ENCODE measurements at places on chromosomes 6 and 20.

DNA sequence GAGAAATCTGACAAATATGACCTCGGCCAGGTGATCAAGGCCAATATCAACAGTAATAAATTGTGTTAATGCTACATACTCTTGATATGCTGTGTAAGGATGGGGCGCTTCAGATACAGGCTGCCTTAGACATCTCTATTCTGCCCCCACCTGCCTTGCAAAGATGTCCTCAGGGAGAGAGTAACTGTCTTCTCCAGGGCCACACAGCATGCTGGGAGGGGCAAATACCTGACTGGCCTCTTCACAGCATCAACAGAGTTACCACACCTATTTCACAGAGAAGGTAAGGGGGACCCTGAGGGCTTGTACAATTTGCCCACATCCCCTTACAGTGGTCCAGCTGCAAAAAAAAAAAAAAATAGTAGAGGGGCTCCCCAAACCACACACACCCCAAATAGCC, 17.2 kb upstream of the KIAA1755 start:
- no peak for DNase-seq

GRCh38 chr6:39295611-39296011, 18.6 kb downstream of the KCNK17 start:
- no peak for DNase-seq

DNA sequence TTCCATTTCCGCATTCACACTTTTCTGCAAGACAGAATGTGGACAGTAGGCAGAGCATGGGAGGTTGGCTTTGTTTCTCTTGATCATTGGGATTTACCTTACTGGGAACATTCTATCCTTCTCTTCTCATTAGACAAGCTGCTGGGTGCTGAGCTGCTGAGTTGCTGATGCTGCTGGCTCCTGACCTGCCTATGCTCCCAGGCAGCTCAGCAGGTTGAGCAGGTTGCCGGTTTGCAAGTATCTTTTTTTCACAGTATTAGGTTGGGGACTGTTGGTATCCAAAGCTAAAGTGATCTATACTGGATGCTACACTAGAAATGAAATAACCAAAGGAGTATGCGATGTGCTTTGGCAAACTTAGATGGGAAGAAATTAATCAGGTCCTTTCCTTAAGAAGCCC, 23.7 kb upstream of the ADGRF4 start:
- no peak for DNase-seq

DNA sequence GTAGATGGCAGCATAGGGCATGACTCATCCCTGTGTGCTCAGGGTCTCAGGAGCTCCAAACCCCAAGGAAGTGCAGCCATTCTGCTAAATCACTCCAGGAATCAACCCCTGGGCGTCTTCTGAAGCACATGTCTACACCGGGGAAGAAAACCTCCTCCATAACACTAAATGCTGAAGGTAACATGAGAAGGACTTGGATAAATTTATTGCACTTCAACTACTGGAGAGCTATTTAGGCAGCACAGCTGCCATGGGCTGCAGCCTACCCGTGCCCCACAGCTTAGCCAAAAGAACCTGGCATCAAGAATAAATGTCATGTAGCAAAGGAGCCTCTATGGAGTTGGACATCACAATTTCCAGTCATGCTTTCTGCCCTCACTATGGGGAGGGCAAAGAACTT, 152.4 kb upstream of the PROKR2 start:
- no peak for DNase-seq

DNA sequence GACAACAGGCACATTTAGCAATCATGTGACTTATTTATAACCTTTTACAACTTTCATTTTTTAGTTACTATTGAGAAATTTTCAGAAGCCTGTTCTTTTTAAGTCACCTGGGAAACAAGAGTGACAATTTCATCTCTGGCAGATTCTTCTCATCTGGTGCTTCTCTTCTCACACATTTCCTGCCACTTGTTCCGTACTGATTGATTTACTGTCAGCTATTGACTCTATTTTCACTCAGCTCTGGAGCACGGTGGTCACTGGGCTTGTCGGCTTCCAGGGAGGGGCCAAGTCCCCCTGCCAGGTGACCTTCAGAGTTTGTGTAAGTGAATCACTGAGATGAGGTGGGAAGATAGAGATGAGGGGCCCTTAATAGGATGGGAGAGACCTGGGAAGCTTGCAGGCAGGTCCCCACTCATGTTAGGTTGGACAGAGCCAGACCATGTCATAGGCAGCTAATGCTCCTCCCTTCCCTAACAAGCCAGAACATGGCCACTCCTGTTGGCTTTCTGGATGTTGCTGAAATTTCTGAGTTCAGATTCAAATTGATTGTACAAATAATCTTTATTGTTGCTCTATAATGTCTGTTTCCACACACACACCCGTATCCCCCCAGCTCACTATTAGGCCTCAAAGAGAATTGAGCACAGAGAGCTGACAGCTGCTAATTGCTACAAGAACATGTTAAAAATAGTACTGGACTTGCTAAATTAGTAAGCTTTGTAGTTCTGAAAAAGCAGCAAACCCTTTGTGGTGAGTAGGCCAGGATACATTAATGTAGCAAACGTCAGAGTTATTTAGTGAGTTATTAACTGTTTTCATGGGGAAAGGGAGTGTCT, 13.3 kb downstream of the DUSP22 start:
- DNase-seq, result no peak

DNA sequence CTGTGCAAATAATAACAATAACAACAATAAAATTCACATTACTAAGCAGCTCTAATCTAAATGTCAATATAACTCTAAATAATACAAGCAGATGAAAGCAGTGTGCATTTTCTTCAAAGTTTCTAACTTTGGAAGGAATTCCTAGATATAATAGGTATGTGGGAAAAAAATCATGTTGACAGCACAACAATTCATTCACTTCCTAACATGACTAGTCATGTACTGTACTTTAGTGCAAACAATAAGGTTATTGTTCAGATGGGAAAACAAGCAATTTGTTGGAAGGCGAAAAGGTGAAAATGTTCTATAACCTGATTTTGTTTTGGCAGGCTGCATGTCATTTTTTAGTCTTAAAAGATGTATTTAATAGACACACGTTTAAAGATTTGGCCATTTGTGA, 484.3 kb upstream of the JAG1 start:
- no peak for DNase-seq

GRCh38 chr6:135105299-135105698, 50.7 kb upstream of the HBS1L start:
- no peak for DNase-seq

GRCh38 chr6:90202156-90202555, 94.5 kb downstream of the BACH2 start:
- DNase-seq, result no peak

- no peak for DNase-seq
Measured at GRCh38 chr20:50027611-50028105, 44.9 kb downstream of the SNAI1 start.

- no peak for DNase-seq
Measured at GRCh38 chr20:63822276-63822696, 8.8 kb downstream of the ZBTB46 start.

DNA sequence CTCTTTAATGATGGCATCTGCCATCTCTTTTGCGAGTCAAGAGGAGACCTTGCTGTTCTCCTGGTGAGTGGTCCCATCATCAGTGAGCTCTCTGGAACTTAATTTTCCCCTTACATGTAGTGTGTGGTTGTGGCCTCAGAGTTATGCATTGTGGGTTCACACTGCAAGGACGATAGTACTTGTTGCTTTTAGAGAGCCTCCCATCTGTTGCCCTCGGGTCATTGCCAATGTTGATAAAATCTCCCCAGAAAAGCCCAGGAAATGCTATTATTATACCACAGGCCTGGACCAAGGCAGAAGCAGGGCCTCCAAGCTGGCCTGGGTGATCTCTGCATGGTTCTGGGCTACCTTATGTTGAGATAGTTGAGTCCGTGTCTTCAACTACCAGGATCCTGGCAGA, 241.6 kb downstream of the BMP7 start:
- DNase-seq, result no peak

- DNase-seq, result no peak
Measured at GRCh38 chr6:56683882-56684281, 41.2 kb upstream of the DST start.
